ENCODE measurements at places on chromosomes 12 and 14.

GRCh38 chr12:7915661-7916403 lies 20.2 kb downstream of the SLC2A3 start:
- no peak for DNase-seq

- DNase-seq: no peak
Observed at GRCh38 chr12:107326237-107326636, 232.9 kb upstream of the CRY1 start.

- DNase-seq: no peak
Observed at GRCh38 chr12:6768990-6769389, 2.8 kb downstream of the PTMS start.

- no peak for DNase-seq
Observed at GRCh38 chr12:92945659-92946220, 16.6 kb upstream of the EEA1 start.

- no peak for DNase-seq
Observed at GRCh38 chr14:68938271-68939150, 40.6 kb downstream of the ACTN1 start.
